Heart left ventricle (tissue), 16 donors: ENCODE measurements at places on chromosomes 2 and 18. TPM values are rescaled to one million over a fixed set of nuclear protein-coding genes. Genes with fewer than 3 reads are reported as not detected.

- no peak for DNase-seq
- no peak overlapping the region for H3K4me3 ChIP-seq
- H3K36me3 ChIP-seq = no peaks in the 10 kb centered on the region
- no peaks in the 10 kb centered on the region for H3K4me1 ChIP-seq
- no peaks in the 10 kb centered on the region for H3K27me3 ChIP-seq
- no peak overlapping the region for H3K27ac ChIP-seq
Observed at GRCh38 chr2:225169396-225169795, 127.1 kb upstream of the DOCK10 start.

Gene ABI2
- 53.5 TPM for total RNA-seq

DNA sequence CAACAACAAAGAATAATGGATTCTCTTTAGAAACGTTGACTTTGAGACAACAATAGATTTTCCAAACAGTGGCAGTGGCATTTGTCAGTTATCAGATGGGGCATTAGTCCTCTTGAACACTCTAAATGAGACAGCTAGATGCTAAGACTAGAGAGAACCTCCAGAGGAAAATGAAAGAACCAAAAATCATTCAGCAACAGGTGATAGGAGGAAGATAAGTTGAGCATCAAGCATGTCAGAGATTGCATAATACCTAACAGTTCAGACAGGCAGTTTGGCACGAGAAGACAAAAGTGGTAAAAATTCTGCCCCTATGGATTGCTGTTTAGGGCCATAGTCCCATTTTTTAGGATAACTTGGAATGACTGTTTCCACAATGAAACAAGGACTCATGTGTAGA lies 67.9 kb upstream of the NOL4 start:
- no peak overlapping the region for H3K4me3 ChIP-seq
- no peak for DNase-seq
- H3K4me1 ChIP-seq = no peaks in the 10 kb centered on the region
- H3K27ac ChIP-seq = no peak overlapping the region
- no peaks in the 10 kb centered on the region for H3K27me3 ChIP-seq
- H3K36me3 ChIP-seq = no peaks in the 10 kb centered on the region

Gene TRMT61B
- 18.2 TPM for total RNA-seq

Gene LDLRAD4
- total RNA-seq = 28.0 TPM

- H3K27me3 ChIP-seq = no peaks in the 10 kb centered on the region
- H3K4me3 ChIP-seq = no peak overlapping the region
- H3K27ac ChIP-seq = no peak overlapping the region
- DNase-seq = no peak
- H3K4me1 ChIP-seq = no peaks in the 10 kb centered on the region
Observed at GRCh38 chr2:18740474-18740881, 151.1 kb upstream of the NT5C1B start.

Gene UCN
- 1.1 TPM for total RNA-seq

- no peaks in the 10 kb centered on the region for H3K36me3 ChIP-seq
- H3K27ac ChIP-seq = no peak overlapping the region
- H3K4me1 ChIP-seq = no peaks in the 10 kb centered on the region
- H3K27me3 ChIP-seq = no peaks in the 10 kb centered on the region
- no peak for DNase-seq
- H3K4me3 ChIP-seq = no peak overlapping the region
Observed at GRCh38 chr18:64403784-64404503, 255.1 kb upstream of the LINC00305 start.

Gene GREB1
- total RNA-seq = 11.5 TPM

- no peaks in the 10 kb centered on the region for H3K27me3 ChIP-seq
- no peaks in the 10 kb centered on the region for H3K4me1 ChIP-seq
- H3K36me3 ChIP-seq = no peaks in the 10 kb centered on the region
- DNase-seq = no peak
- no peak overlapping the region for H3K4me3 ChIP-seq
Observed at GRCh38 chr2:221001381-221001801, 570.7 kb downstream of the EPHA4 start.

GRCh38 chr2:95385570-95385984 lies 16.9 kb upstream of the FAHD2A start:
- no peak for DNase-seq
- no peak overlapping the region for H3K27ac ChIP-seq
- peaks cover 6% of the 10 kb centered on the region for H3K27me3 ChIP-seq
- H3K4me1 ChIP-seq = peaks cover 8% of the 10 kb centered on the region
- no peaks in the 10 kb centered on the region for H3K36me3 ChIP-seq

DNA sequence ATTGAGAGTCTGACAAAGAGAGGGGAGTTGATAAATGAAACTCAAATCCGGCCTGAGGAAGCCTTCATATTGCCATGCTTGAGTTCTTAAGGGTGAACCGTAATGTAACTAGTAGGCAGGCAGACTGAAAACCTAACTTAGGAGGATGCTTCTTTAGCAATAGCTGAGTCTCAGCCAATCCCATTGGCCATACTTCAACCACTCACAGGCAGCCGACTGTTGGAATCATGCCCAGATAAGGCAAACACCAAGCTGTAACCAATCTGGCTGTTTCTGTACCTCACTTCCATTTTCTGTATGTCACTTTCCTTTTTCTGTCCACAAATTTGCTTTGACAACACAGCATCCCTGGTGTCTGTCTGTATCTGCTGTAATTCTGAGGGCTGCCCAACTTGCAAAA lies 39.5 kb downstream of the TPRKB start:
- no peak overlapping the region for H3K27ac ChIP-seq
- no peak overlapping the region for H3K4me3 ChIP-seq
- DNase-seq = no peak
- H3K4me1 ChIP-seq = no peaks in the 10 kb centered on the region
- no peaks in the 10 kb centered on the region for H3K36me3 ChIP-seq
- no peaks in the 10 kb centered on the region for H3K27me3 ChIP-seq

DNA sequence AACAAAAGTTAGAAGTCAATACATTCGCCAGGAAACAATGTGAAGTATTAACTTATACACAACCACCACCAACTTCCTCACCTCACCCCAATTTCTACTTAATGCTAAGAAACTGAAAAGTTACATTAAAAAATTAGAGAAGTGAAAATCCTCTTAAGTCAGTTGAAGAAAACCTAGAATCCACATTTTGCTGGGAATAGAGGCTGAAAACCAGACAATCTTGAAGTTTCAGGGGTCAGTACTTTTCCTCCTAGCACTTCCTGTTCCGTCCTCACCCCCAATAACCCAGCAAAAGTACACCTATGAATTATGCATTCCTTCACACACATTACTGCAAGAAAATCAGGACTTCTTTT lies 6.3 kb downstream of the YES1 start:
- no peaks in the 10 kb centered on the region for H3K27me3 ChIP-seq
- no peaks in the 10 kb centered on the region for H3K36me3 ChIP-seq
- H3K4me3 ChIP-seq = no peak overlapping the region

GRCh38 chr2:193228276-193228675 lies 1033.5 kb upstream of the TMEFF2 start:
- no peaks in the 10 kb centered on the region for H3K4me1 ChIP-seq
- H3K27me3 ChIP-seq = no peaks in the 10 kb centered on the region
- DNase-seq = no peak
- H3K36me3 ChIP-seq = no peaks in the 10 kb centered on the region

Gene NCKAP5
- total RNA-seq = 8.9 TPM

- no peaks in the 10 kb centered on the region for H3K36me3 ChIP-seq
- H3K4me3 ChIP-seq = no peak overlapping the region
- no peak overlapping the region for H3K27ac ChIP-seq
- DNase-seq = no peak
- no peaks in the 10 kb centered on the region for H3K27me3 ChIP-seq
Observed at GRCh38 chr2:10964052-10964790, 52.5 kb downstream of the KCNF1 start.

GRCh38 chr2:39356922-39357639 lies 80.0 kb downstream of the MAP4K3 start:
- no peak overlapping the region for H3K4me3 ChIP-seq
- DNase-seq = no peak
- H3K27ac ChIP-seq = peak overlapping the region; percentile 32
- H3K36me3 ChIP-seq = no peaks in the 10 kb centered on the region
- no peaks in the 10 kb centered on the region for H3K27me3 ChIP-seq
- peaks cover 32% of the 10 kb centered on the region for H3K4me1 ChIP-seq

GRCh38 chr2:39403311-39403710 lies 33.8 kb downstream of the MAP4K3 start:
- H3K27ac ChIP-seq = no peak overlapping the region

DNA sequence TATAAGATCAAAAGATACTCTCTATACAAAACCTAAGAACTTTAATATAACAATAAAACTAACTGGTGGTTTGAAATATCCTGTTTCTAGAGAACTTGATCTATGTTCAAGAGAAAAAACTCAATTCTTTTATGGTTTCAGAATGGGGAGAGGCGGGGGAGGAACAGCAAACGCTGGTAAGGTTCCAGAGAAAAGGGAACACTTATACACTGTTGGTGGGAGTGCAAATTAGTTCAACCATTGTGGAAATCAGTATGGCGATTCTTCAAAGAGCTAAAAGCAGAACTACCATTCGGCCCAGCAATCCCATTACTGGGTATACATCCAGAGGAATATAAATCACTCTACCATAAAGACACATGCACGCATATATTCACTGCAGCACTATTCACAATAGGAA lies 17.2 kb downstream of the FAM98A start:
- no peak overlapping the region for H3K4me3 ChIP-seq
- H3K27me3 ChIP-seq = no peaks in the 10 kb centered on the region

GRCh38 chr2:27422958-27423357 lies 5.5 kb upstream of the NRBP1 start:
- H3K27me3 ChIP-seq = no peaks in the 10 kb centered on the region
- DNase-seq = no peak
- no peak overlapping the region for H3K4me3 ChIP-seq
- H3K36me3 ChIP-seq = no peaks in the 10 kb centered on the region
- no peak overlapping the region for H3K27ac ChIP-seq
- H3K4me1 ChIP-seq = peaks cover 5% of the 10 kb centered on the region

GRCh38 chr2:130901061-130901460 lies 64.3 kb downstream of the ARHGEF4 start:
- no peaks in the 10 kb centered on the region for H3K4me1 ChIP-seq
- H3K4me3 ChIP-seq = no peak overlapping the region
- no peak overlapping the region for H3K27ac ChIP-seq
- no peak for DNase-seq

Gene NT5C1B
- not detected for total RNA-seq

Gene SMYD1
- total RNA-seq = 407 TPM

- no peak overlapping the region for H3K27ac ChIP-seq
- no peak overlapping the region for H3K4me3 ChIP-seq
- no peaks in the 10 kb centered on the region for H3K4me1 ChIP-seq
- H3K27me3 ChIP-seq = no peaks in the 10 kb centered on the region
Observed at GRCh38 chr2:200703127-200703925, 108.4 kb upstream of the BZW1 start.

DNA sequence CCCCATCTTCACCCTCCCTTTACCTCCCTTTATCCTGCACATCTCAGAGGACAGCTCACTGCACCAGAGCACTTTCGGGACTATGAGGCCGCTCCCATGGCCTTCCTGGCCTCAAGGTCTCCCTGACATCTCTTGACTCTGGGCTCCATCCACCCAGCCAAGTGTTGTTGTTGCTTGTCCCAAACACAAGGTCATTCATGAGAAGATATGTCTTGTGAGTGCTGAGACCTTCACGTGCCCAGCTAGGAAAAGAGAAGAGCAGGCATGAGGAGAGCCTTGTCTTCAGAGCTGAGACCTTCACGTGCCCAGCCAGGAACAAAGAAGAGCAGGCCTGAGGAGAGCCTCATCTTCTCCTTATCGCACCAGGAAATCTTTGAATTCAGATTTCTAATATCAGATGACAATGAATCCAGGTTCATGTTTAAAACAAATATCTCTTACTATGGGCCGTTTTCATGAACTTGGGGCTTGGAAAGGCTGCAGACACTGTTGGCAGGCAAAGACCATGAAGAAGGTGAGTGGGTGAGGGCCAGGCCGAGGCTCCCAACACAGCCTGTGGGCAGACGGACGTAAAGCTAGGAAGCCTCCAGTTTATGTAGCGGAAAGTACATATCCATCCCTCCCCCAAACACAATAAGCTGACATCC lies 256.1 kb downstream of the NDUFA10 start:
- no peak for DNase-seq
- no peaks in the 10 kb centered on the region for H3K27me3 ChIP-seq
- H3K4me3 ChIP-seq = no peak overlapping the region

- H3K4me1 ChIP-seq = peaks cover 9% of the 10 kb centered on the region
- H3K4me3 ChIP-seq = no peak overlapping the region
- H3K27me3 ChIP-seq = no peaks in the 10 kb centered on the region
- no peak overlapping the region for H3K27ac ChIP-seq
- DNase-seq = no peak
Observed at GRCh38 chr2:173223871-173224270, 130.8 kb upstream of the CDCA7 start.

Gene TANC1
- total RNA-seq = 44.5 TPM

DNA sequence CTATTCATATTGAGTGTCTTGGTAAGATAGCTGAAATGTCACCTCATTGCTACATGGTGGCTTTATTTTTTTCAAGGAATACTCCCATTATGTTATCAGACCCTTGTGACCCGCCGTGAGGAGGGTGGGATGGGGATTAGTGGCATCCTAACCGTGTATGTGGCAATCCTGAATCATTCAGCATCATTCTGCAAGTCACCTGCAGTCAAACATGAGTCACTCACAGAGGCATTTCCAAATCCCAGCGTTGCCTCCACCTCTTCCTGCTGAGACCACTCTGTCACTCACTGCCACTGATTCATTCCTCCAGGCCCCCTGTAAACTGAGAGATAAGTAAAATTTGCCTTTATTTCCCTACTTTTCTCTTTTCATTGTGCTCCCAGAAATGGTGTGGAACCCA lies 307.4 kb upstream of the KLHL29 start:
- no peak overlapping the region for H3K27ac ChIP-seq
- H3K4me1 ChIP-seq = no peaks in the 10 kb centered on the region
- H3K27me3 ChIP-seq = no peaks in the 10 kb centered on the region
- no peak overlapping the region for H3K4me3 ChIP-seq
- no peak for DNase-seq

DNA sequence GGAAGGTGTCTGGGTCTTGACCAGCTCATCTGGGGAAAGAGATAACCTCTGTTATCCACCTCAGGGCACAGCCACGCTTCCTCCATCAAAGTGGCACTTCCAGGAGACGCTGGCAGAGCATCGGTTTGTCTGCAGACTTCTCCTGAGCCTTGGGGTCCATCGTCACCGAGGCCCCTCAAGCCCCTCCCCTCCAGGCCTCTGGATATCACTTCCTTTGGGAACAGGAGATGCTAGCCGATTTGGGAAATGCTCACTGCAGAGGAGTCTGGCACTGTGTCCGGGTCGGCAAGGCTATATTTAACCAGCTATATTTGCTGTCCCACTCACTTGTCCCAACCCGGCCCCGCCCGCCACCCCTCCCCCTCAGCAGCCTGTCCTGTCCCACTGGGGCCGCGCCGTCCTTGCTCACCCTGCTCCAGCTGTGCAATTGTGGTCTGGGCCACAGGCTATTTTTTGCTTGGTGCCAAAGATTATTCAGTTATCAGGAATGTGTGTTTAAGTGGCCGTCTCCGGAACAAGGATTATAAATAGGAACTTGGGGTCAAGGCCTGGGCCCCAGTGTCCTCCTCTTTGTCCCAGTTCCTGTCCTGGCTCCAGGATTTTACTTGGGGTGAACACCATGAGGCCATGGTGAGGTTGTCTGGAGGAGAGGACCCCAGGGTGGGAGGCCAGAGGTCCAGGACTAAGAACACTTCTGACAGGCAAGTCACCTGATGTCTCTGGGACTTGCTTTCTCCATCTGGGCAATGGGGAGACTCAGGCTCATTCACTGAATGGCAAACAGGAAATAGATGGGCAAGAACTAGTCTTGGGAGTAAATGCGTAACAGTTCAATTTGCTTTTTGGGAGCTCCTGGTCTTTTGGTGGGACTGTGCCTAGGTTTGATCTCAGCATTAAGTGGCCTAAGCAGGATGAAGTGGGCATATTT lies 263.6 kb downstream of the DYSF start:
- peak overlapping the region; percentile 79 for H3K27ac ChIP-seq
- peak; percentile 95 for DNase-seq
- no peaks in the 10 kb centered on the region for H3K27me3 ChIP-seq
- no peaks in the 10 kb centered on the region for H3K36me3 ChIP-seq
- H3K4me1 ChIP-seq = peaks cover 32% of the 10 kb centered on the region

Gene TMEM214
- 34.8 TPM for total RNA-seq

Gene STK17B
- total RNA-seq = 5.3 TPM
